ENCODE measurements at places on chromosomes 7 and 10. TPM values are rescaled to one million over a fixed set of nuclear protein-coding genes. Genes with fewer than 3 reads are reported as not detected.
A peak's percentile ranks its signal among the peaks of the same experiment; 100 is the strongest.

ATRNL1 gene
- total RNA-seq, result 5.0 TPM

CYP26C1 gene
- 0.65 TPM for total RNA-seq

OAT gene
- total RNA-seq, result 112 TPM

HMX2 gene
- not detected for total RNA-seq

FAM25C gene
- total RNA-seq, result not detected

PHF14 gene
- total RNA-seq, result 18.2 TPM

CALD1 gene
- total RNA-seq, result 155 TPM

CROT gene
- 17.0 TPM for total RNA-seq

DNAJC1 gene
- 61.6 TPM for total RNA-seq

PILRA gene
- 2.0 TPM for total RNA-seq

EIF4H gene
- 407 TPM for total RNA-seq

BMPER gene
- 0.35 TPM for total RNA-seq

- no peak for DNase-seq
These were observed 22.7 kb downstream of the AP5Z1 start for GRCh38 chr7:4797858-4798705.

DNA sequence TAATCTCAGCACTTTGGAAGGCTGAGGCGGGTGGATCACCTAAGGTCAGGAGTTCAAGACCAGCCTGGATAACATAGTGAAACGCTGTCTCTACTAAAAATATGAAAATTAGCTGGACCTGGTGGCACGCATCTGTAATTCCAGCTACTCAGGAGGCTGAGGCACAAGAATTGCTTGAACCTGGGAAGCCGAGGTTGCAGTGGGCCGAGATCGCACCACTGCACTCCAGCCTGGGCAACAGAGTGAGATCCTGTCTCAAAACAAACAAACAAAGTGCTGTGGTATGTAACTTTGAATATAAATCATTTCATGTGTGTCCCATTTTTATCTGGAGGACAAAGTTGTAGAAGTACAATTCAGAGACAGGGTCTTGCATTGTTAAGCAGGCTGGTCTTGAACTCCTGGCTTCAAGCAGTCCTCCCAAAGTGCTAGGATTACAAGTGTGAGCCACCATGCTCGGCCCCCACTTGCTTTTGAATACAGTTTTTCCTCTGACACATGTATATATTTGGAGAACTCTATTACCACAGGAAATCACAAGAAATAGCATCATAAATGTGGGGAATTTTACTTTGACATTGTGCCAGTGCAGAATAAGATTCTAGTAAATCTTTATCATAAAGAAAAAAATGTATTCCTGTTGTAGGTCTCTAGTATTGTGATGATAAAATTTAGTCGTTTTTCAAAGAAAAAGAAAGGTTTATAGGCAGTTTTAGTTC is 32.6 kb downstream of the PTPN12 start:
- no peak for DNase-seq

DNA sequence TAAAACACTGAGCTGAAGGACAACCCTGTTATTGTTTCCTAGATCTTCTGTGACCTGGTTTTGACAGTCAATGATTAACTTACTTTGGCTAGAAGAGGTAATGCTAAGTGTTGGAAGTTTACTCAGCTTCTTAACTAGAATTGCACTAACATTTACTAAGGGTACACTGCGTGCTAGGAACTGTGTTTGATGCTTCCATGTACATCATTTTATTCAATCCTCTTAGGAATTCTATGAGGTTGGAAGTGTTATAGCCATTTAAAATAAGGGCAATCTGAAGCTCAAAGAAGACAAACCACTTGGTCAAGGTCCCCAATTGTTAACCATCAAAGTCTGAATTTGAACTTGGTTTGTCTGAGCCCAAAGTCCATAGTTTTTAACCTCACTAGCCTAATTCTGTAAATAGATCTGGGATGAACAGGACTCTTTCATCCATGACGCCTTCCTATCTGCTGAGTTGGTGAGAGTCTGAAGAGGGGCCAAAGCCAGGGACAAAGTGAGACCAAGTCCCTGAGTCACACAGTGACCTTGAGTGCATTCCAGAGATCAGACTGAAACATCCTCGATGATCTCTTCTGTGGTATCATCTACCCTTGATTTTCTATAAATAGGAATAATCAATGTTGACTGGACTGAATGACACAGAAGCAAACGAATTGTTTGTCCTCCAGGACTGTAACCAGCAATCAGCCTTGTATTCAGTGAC is 29.2 kb upstream of the ZNRF2 start:
- peak; percentile 93 for DNase-seq

DNA sequence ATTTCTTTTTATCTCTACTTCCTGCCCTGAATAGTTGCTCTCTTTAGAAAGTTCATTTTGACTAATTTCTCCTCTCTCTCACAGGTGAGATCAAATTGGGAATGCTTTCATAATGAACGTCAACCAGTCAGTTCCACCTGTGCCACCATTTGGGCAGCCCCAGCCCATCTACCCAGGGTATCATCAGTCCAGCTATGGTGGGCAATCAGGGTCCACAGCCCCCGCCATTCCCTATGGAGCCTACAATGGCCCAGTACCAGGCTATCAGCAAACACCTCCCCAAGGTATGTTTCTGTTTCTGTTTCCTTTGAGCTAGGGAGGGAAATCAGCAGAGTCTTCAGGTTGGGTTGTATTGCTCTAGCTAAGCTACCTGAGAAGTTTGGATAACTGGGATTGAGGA is 2.5 kb downstream of the SEC24C start:
- DNase-seq, result no peak

GRCh38 chr7:143300959-143301935 is 13.1 kb downstream of the CASP2 start:
- DNase-seq, result no peak

DNA sequence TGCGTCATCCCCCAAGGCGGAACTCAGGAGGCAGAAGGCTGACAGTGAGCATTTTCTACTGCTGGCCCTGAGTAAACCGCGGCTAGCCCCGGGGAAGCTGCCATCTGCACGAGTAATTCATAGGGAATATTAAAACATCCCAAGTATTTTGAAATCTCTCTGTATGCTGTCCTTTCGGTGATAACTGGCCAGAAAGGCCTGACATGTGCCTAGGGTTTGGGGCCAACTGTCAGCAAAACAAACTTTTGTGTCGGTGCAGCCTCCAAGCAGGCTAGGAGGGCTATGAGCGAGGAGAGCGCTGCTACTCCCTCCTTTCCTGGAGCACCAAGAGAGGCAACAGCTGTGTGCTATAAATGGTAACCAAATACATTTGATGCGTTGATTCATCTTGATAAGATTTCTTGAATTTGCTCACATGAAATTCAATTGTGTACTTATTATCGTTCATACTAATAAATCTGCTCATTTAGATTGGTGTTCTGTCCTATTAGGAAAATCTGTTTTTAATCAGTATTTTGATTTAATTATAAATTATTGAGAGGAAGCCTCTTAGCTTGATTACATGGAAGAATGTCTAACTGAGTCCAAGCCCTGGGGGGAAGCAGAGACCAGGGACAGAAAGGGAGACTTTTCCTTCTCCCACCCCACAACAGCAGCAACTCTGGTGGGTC is 124.4 kb upstream of the NPS start:
- DNase-seq, result no peak

DNA sequence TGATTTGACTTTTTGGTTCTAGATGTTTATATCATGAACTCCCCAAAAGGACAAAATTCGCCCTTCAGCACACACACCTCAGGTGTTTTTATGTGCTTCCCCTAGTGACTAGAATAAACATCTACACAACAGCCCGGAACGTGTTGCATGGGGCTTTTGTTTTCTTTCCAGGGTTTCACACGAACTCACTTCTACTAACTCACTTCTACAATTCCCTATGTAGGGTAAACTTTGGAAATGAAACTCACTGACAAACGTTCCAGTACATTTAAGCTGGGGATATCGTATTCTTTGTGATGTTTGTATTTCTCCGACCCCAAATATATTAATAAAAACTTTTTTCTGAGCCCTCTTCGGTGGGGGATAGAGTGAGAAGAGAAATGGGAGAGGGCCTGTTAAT is 1.4 kb downstream of the TRA2A start:
- peak; percentile 78 for DNase-seq

- no peak for DNase-seq
These were observed 198.3 kb downstream of the HDAC9 start for GRCh38 chr7:18693816-18694215.

GRCh38 chr10:72265508-72265907 is 8.2 kb upstream of the DDIT4 start:
- DNase-seq, result no peak

- DNase-seq, result peak; percentile 45
These were observed 177.9 kb downstream of the RPS24 start for GRCh38 chr10:78211561-78212051.

DNA sequence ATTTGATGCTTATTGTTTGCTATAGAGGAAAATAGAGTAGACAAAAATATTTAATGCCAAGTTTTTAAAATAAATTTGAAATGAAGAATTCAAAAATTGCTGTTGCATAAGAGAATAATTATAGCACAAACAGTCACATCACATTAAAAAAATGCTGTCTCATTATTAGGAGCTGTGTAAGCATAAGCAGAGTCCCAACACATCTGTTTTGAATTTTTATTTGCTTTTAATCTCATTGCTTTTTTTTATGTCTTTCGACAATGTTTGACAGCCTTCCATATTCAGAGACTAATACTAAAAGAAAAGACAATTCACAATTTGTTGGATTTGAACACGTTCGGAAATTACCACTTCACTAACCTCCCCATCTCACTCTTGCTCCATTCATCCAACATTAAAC is 143.5 kb downstream of the TFPI2 start:
- no peak for DNase-seq

DNA sequence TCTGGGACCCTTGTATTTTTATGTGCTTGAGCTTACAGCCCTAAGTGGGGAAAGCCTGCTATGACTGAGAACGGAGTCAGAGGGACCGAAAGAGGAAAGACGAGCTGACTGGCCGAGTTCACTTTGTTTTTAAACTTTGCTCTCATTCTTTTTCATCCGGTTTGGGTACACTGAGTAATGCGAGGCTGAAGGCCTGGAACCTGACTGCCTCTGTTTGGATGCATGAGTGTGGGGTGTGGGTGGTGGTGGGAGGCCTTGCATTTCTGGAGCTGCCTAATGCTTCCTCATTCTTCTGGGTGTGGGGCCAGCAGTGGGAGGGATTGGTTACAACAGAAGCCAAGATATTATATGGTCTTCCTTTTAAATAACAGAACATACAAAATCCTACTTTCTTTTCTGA is 155.5 kb downstream of the BUB3 start:
- DNase-seq, result no peak

DNA sequence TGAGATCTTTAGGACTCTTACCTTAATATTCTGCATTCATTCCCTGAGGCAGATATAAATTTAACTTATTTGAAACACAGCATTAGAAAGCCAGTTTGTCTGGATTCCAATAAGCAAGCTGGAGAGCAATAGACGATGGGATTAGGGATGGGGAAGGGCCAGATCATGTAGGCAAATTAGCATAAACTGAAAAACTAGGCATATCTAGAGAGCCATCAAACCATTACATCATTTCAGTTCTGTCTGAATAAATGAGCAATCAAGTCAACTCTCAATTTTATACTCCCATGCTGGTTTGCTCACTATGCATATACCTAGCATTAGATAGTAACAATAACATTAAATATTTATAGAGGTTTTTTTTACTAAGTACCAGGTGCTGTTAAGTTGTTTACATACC is 583.6 kb upstream of the LRRN3 start:
- DNase-seq, result no peak

Measured in renal cortical epithelial cell (primary cell).